ELF-1 (cell line): ENCODE measurements at places on chromosomes 11 and 22.
A peak's percentile ranks its signal among the peaks of the same experiment; 100 is the strongest.

DNA sequence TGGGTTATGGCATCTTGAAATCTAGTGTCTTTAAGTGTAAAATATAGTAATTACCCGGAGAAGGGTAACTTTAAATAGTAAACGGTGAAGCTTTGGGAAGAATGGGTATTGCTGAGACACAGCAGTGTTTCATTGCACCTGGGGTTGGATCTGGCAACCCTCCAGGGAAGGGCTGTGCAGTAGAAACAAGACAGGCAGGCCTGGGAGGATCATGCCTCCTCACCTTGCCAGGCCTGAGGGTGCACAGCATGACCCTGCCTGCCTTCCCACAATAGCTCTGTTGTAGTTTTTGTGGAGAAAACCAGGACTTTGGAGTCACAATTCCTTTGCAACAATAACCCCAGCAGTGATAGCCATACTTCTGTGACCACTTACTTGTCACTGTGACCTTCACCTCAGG, 64.6 kb upstream of the ADSL start:
- peak; percentile 52 for DNase-seq

DNA sequence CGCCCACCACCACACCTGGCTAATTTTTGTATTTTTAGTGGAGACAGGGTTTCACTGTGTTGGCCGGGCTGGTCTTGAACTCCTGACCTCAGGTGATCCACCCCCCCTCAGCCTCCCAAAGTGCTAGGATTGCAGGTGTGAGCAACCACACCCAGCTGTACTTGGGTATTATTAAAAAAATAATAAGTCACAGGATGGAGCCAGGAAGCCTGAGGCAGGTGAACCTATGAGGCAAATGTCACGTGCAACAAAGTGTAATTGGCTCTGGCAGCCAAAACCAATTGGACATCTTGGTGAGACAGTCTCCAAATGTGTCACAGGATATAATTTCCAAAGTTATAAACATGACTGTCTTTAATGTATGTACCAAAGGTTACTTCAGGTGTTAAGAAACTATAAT, 24.0 kb upstream of the MALAT1 start:
- DNase-seq, result no peak

- DNase-seq, result peak; percentile 12
These were observed 30.4 kb downstream of the PAAF1 start for GRCh38 chr11:73907191-73907590.

DNA sequence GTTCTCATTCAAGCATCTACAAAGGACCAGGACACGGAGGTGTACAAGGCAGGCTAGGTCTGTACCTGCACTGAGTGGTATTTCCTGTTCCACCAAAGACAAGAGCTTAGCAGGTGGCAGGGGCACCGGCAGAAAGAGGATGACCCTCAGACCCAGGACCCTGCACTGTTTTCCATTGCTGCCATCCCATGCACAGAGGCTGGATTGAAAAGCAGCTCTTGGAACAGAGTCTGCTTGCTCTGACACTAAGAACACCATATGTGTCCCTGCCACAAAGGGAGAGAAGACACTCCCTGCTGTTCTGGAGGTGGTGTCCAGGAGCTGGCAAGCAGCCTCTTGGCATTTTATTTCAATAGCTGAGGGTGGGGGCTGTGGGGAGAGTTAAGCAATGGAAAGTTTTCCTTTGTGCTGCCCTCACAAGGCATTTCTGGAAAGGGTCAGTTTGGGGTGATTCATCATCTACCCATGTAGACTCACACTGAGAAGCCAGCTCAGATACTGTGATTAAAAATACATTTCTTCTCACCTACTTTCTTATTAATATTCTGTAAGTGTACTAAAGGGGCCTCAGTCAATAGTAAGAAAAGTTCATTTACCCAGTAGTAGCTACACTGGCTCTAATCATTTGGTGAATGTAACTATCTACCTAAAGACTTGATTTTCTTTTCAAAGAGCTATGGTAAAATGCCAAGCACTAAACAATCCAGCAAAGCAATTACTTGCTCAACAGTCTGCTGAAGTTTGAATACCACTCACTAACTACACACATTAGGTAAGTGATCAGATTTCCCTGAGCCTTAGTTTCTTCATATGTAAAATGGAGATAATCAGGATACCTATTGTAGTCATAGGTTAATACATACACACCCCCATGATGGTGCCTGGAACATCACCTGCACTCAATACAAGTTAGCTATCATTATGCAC, 55.2 kb downstream of the SLC1A2 start:
- no peak for DNase-seq

- no peak for DNase-seq
These were observed 190.8 kb downstream of the DSCAML1 start for GRCh38 chr11:117606211-117606610.

DNA sequence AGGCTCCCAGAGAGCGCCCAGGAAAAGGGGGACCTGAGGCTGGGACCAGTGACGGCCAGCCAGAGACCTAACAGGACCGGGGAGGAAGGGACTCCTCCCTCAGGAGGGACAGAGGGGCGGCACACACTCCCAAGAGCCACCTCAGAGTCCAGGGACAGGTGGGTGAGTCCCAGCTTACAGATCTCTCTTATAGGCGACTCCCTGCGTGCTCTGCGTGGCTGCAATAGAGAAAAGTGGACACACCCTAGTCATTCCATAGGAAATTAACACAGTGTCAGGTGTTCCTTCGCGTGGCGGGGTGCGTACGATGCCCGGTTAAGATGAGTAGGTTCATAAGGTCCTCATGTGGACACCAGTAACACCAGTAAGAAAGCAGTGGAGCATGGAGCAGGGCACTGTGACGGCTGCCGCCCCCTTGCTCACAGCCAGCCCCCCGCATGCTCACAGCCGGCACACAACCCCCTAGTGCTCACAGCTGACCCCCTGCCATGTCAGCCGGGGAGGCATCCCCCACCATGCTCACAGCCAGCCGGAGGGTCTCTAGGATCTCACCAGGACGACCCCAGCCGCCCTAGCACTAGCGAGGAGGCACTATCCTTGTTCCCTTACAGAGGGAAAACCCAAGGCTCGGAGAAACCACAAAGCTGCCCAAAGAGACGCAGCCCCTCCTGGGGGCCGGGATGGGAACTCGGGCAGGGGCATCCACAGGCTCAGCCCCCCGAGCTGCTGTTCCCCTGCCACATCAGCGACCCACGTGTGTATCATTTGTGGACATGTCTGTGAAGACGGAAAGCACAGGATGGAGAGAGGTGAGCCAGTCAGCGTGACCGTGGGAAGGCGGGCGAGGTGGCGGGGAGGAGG, 426.8 kb downstream of the TBC1D22A start:
- DNase-seq, result no peak

DNA sequence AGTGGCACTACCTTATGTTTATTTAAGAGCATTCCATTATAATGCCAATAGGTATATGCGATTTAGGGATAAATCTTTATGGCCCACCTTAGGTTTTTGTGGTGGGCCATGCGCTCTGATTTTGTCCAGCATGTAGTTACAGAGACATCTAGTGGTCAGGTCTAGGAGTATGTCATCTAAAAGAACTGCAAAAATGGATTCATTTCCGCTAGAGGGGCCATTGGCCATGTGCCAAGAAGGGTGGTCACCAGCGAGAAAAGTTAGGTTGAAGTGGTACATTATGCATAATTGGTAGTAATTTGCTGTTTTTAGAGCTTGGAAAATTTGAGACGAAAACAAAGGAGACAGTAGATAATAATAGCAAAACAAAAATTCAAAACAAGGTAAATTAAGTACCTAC, 27.7 kb downstream of the LRRC4C start:
- DNase-seq, result peak; percentile 36

DNA sequence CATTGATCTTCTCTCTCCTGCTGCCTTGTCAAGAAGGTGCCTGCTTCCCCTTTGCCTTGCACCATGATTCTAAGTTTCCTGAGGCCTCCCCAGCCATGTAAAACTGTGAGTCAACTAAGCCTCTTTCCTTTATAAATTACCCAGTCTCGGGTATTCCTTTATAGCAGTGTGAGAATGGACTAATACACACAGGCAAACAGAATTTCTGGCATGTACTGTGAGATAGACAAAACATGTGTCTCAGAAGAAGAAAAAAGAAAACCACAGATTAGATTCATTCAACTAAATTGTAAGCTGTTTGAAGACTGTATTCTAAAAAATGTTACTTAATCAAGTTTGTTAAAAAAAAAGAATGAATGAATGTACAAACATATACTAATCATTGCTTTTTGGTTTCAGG, 1.5 kb upstream of the MMP20 start:
- no peak for DNase-seq

DNA sequence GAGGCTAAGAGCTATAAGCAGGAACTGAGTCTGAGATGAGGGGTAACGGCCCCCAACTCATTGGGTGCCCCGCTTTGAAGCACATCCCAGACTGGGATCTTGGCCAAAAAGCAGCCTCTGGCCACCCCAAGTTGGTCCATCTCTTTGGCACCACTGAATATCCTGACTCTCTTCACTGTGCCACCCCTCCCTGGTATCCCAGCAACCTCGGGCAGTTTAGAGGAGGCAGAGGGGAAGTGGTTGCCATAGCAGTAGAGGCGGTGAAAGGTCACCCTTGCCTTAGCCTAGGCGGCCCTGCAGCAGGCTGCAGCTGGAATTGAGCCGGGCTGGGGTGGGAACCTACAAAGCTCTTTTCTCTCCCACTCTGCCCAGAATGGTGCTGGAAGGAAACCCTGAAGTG, 1.1 kb downstream of the PELI3 start:
- peak; percentile 25 for DNase-seq

DNA sequence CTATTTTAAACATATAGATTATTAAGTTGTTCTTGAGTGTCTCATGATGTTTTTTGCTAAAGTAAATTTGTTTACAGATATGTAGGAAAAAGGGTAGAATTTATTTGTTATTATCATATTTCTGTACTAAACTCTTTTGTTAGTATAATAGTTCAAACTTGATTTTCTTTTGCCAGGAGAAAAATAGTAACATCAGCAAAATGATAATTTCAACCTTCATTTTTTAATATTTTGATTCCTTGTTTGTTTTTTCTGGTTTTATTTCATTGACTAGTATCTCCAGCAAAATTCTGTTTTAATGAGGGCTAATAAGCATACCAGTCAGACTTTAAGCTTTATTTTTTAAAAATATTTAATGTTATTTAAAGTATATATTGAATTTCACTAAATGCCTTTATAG, 4.0 kb downstream of the OR1S1 start:
- DNase-seq, result no peak

DNA sequence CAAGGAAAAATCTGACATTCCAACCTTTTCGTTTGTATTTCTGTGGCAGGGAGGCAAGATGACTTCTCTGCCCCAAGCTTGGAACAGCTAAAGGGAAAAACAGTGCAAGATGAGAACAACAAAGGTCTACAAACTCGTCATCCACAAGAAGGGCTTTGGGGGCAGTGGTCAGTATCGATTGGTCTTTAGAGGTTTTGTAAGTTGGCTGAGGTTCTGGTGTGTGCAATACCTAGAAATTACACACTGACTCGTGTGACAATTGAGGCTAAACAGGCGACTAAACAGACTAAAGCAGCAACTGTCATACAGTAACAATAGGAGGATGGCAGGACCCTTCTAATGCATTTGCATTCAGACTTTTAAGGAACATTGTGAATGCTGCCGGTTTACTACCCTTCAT, 994 bp downstream of the DEPDC5 start:
- DNase-seq, result no peak

GRCh38 chr11:131739243-131739882, 368.9 kb downstream of the NTM start:
- DNase-seq, result no peak

DNA sequence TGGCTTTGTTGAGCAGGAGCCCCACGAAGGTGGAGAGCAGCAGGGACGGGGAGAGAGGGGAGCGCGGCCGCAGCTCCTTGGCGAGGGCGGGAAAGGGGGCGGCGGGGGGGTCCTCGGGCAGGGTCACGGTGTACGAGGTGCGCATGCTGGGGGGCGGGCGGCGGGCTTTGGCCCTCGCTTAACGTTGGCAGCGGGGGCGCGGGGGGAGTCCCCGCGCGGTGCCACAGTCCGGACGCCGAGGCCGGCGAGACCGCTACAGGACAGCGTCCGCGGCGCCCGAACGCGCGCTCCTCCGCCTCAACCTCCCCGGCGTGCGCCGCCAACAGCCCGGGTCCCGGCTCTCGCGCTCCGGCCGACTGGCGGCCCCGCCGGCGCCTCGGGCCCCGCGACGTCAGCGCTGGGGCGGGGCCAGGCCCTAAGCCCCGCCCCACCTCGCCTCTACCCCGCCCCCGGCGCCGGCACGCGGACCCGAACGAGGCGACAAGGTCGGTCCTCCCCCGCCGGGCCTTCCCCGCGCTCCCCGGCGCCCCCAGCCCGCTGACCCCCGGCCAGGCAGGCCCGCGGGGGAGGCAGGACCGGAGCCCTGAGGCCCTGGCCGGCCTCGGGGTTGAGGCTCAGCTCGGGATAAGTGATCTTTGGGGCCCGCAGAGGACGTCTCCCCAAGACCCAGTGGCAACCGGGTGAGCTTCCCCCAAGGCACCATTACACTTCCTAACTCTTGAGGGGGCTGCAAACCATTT, 17.5 kb downstream of the USP2 start:
- peak; percentile 35 for DNase-seq

DNA sequence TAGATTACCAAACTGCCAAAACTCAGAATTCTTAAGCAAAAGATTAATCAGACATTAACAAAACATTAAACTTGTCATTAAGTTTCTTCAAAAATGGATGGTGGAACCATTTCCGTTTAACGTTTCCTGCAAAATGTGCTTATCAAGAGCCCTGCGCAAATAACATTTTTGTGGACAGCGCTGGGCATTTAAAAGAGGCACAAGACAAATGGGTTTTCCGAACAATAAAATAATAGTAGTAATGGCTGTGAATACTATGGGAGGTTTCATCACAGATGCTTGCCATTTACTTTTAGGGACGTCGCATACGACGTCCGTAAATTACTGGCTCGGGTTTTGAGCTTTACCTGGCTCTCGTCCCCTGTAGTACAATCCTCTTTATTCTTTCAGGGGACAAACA, 1.1 kb downstream of the NPAT start:
- no peak for DNase-seq

GRCh38 chr22:46012182-46012880, 35.4 kb upstream of the WNT7B start:
- no peak for DNase-seq

DNA sequence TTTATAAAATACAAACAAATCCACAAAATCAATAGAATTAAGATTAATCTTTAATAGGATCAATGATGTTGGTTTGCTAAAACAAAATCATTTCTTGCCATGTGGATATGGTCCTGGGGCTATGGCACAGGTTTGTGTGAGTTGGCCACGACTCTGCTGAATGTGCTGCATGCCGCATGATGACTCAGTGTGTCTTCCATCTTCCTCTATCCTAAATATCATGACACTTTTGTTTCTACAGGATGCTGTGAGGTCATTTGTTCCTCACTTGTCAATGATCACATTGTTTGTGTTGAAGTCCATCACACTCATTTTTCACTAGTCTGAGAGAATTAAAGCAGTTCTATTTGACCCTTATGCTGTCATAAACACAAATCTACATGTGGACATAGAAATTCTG, 167.2 kb upstream of the ZBED5 start:
- DNase-seq, result no peak

DNA sequence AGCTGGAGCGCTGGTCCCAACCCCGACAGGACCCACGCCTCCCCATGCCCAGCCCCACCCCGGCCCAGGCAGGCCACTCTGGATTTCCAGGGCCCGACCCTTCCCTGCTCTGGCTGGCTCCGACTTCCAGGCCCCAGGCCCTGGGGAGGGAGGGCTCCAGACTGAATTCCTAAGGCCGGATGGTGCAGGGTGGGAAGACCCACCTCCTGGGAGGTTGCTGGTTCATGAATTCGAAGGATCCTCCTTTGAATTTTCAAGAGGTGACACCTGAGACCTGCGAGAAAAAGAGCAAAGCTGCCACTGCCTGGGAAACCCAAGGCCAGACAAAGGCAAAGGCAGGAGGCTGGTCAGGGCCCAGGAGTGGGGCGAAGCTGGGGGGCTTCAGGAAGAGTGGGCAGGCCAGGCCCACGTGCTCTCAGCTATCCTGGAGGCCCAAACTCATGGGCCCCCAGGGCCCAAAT, 47.0 kb upstream of the LINC01488 start:
- peak; percentile 88 for DNase-seq

- DNase-seq, result no peak
These were observed 280.2 kb downstream of the NELL1 start for GRCh38 chr11:20949585-20949984.
